ENCODE measurements at places on chromosomes 12 and 14.

- DNase-seq, result no peak
Observed at GRCh38 chr14:79334272-79334671, 877.0 kb downstream of the DIO2 start.

DNA sequence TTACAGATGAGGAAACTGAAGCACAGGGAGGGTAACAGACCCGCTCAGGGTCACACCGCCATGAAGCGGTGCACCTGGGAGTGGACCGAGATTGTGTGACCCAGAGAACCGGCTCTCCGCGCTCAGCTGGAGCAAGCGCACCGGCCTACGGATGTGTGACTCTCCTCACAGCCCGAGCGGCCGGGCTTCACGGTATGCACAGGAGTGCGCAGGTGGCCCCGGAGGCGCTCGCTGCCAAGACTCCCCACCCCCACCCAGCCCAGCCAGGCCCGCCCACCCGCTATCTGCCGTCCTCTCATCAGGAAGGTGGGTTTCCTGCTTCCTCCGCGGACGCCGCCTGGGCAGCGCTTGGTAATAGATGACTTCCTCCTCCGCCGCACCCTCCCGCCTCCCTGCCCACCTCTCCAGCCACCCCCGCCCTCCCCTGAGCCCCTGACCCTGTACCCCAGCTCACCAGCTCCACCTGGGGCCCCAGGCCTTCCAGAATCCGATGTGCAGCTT, 110.7 kb downstream of the NCOR2 start:
- no peak for DNase-seq

- no peak for DNase-seq
Observed at GRCh38 chr12:21998782-21999181, 47.2 kb upstream of the CMAS start.

- DNase-seq, result no peak
Observed at GRCh38 chr14:34933301-34933700, 49.5 kb upstream of the SRP54 start.

- no peak for DNase-seq
Observed at GRCh38 chr12:116598311-116599284, 39.4 kb downstream of the MAP1LC3B2 start.

DNA sequence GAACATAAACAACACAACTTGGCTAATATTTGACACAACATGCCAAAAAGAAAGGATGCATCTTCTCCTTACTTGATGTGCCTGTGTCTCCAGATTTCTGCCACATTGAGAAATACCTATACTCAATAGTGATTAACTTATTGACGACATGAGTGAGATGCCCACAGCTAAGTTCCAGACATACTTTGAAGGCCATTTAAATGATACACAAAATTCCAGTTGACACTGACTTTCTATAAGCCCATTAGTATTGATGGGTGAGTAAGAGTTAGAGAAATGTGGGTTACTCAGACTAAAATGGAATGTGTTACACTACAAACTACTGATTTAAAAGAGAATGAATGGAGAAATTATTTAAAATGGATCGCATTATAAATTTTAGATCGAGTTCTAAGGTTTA, 838.2 kb upstream of the MGAT4C start:
- no peak for DNase-seq

DNA sequence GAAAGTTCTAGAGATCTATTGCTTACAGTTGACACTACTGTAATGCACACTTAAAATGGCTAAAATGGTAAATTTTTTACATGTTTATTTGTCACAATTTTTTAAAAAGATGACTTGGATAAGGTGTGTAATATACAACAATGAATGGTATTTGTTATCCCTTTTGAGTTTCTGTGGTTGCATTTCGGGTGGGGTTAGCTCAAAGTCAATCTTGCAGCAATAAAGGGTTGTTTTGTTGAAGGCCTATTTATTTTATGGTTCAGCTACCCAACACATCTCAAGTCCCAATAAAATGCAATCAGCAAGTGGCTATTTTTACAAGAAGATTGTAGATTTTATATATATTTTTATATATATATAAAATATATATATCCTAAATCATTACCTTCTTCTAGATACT, 22.1 kb downstream of the SNRPF start:
- DNase-seq, result no peak

- no peak for DNase-seq
Observed at GRCh38 chr12:58026426-58026825, 85.1 kb downstream of the ATP23 start.

GRCh38 chr12:20319366-20319765, 49.0 kb upstream of the PDE3A start:
- no peak for DNase-seq

DNA sequence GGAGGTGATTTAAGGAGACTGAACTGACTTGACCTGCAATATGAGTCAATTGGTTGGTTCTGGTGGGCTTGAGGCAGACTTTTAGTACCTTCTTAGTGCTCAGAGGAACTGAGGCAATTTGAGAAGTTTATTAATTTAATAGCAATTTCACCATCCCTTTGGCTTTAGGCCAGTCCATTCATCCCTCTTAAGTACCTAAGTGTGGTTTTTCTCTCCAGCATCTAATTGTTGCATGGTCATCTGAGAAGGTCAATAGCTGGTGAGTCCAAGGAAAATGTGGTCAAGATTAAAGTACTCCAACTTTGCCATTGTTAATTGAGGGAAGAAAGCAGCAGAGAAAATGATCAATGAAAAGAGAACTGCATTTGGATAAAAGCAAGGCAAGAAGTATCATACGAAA, 115.4 kb upstream of the DYRK2 start:
- DNase-seq, result no peak

GRCh38 chr12:122473543-122474323, 27.0 kb downstream of the ZCCHC8 start:
- DNase-seq, result no peak

DNA sequence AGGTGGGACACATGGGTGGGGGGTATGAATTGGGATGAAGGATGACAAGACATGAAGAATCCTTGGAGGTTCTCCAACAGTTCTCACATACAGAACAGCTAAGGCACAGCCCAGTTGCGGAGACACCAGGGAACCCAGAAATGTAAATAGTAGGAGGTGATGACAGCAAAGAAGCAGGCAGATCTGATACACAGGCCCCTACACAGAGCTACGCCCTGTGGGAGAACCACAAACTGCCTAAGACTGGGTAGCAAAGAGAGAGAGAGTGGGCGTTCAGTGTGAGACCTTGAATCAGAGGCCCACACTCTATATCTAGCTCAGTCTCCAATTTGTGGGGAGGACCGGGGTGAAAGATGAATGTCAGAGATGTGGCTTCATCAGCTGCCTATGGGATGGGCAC, 9.5 kb upstream of the NUMB start:
- DNase-seq, result no peak

- no peak for DNase-seq
Observed at GRCh38 chr12:99450036-99450630, 197.4 kb upstream of the GARIN6 start.
